Fibroblast of skin of scalp (primary cell): ENCODE measurements at places on chromosomes 5 and 9.

DNA sequence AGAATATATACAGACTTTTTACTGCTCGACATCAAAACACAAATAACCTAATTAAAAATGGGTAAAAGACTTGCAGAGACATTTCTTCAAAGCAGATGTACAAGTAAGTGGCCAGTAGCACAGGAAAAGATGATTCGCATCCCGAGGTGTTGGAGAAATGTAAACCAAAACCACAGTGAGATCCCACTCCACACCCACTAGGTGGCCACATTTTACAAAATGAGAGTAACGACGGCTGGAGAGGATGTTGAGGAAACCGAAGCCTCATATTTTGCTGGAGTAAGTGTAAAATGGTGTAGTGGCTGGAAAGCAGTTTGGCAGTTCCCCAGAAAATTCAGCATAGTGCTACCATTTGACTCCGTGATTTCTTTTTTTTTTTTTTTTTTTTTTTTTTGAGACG, 21.3 kb upstream of the GBGT1 start:
- peak; percentile 79 for DNase-seq

DNA sequence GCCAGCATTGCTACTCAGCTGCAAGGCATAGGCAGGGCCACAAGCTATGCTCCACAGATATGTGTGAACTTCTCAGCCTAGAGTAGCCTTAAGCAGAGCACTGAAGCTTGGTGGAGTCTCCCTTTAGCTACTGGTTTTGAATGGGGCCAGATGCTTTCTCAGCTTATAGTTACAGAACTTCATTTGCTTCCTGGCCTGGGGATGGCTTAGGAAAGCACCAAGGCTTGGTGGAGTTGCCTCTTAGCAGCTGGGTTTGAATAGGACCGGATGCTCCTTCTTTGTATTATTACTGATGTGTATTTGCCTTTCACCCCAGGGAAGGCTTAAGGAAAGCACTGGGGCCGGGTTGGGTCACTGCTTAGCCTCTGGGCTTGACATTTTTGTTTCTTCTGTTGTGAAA, 497.8 kb upstream of the SEMA6A start:
- no peak for DNase-seq

DNA sequence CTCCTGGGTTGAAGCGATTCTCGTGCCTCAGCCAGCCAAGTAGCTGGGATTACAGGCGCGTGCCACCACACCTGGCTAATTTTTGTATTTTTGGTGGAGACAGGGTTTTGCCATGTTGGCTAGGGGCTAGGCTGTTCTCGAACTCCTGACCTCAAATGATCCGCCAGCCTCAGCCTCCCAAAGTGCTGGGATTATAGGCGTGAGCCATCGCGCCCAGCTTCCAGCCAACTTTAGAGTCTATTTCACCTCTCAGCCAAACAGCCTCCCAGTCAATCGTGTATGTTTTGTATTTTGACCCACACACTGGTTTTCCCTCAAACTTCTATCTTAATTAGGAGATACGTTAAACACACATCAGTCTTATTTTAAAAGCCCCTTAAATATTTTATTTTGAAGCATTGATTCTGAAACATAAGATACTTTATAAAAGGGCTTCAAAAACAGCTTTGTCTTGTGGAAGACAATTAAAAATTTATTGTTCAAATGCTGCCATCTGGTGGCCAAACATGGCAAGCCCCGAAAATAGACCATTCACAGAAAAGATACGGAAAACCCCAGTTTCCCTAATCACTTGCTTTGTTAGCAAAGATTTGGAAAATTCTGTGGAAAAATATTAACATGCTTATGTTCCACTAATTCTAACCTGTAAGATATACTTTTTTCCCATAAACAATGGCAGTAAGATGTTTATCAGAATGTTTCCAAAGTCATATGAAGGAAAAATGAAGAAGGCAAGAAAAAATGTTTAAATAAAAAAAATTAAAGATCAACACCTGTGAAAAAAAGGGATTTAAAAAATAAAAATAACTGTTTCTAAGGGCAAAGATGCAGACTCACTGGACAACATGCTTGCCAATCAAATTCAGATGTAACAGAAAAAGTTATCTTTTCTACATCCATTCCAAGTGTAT, 33.1 kb downstream of the APTX start:
- peak; percentile 40 for DNase-seq

GRCh38 chr9:119533504-119533903, 164.3 kb upstream of the BRINP1 start:
- no peak for DNase-seq

DNA sequence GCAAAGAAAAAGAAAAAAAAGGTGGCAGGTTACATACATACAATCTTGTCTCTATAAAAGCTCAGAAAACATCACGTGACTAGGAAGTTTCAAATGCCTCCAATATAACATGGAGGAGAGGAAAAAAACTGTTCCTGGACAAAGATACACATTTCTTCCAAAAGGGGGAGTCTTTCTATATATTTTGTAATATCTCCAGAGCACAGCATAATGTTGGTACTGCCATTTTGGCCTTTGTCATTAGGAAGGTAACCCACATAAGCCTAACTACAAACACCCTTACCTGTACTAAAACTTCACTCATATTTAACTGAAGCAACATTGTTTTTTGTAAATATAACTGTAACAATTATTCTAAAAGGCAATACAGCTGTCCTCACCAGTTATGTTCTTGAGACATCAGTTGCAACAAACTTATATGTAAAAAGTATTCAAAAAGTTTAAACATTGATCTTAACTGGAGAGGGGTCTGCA, 1.2 kb upstream of the BTF3 start:
- DNase-seq, result peak; percentile 79

- no peak for DNase-seq
Observed at GRCh38 chr5:172163346-172163745, 24.7 kb downstream of the STK10 start.

GRCh38 chr5:26003966-26004365, 1034.4 kb downstream of the CDH9 start:
- DNase-seq, result no peak

- no peak for DNase-seq
Observed at GRCh38 chr9:90251316-90251715, 391.3 kb downstream of the DIRAS2 start.

DNA sequence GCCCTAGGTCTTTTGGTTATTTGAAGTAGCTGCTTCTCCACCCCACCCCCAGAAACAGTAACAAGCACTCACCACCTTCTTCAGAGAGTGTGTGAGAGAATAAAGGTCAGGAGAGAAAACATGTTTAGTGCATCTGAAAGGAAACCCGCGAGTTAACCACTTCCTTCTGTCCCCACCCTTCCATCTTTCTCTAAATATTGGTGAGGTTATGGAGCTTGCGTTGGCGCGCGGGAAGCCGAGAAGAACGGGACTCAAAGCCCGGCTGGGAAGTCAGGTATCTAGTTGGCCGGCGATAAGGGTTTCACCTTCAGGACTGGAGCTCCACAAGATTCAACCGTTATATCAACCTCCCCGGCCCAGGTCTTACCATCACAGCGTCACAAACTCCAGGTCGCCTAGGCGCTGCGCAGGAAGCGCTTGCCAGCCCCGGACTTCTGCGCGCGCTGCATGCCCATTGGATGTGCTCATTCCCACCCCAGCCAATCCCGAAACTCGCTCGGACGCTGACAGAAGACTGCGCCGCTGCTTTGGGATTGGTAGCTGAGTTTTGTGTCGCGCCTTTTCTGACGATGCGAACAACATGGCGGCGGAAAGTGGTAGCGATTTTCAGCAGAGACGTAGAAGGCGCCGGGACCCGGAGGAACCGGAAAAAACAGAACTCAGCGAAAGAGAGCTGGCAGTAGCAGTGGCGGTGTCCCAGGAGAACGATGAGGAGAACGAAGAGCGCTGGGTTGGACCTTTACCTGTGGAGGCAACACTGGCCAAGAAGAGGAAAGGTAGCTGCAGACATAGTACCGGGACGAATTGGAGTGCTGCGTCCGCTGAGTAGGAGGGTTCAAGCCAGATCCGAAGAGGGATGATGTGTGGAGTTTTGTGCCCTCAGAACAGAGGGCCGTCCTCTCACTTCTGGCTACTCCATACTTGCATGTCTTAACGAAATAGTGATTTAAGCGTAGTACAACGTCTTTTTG, at the start of the genes CENPK and PPWD1:
TSS of gene CENPK (minus strand) at position 438 of the 971 bp plus-strand sequence. CDS start 8,261 bp downstream, outside the sequence.
TSS of gene PPWD1 (plus strand) at position 566 of the 971 bp plus-strand sequence. CDS start at position 581, 15 bp downstream.
- DNase-seq, result peak; percentile 95

DNA sequence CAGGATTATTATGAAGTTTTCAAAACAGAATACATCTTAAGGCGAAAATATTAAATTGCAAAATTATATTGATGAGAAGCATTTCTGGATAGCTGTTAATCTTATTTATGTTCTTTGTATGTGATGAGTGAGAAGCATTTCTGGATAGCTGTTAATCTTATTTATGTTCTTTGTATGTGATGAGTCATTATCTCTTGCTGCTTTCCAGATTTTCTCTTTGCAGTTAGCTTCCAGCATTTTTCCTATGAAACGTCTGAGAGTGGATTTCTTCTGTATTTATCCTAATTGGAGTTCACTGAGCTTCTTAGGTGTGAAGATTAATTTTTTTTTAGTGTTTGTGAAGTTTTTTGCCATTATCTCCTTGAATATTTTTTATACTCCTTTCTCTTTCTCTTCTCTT, 8.2 kb downstream of the TMEM232 start:
- DNase-seq, result peak; percentile 14

DNA sequence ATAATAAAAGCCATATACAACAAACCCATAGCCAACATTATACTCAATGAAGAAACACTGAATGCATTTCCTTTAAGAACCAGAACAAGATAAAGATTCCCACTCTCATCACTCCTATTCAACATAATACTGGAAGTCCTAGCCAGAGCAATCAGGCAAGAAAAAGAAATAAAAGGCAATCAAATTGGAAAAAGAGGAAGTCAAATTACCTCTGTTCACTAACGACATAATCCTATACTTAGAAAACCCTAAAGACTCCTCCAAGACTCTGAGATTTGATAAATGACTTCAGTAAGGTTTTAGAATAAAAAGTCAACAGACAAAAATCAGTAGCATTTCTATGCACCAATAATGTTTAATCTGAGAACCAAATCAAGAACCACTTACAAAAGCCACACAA, 36.6 kb upstream of the HTR4 start:
- DNase-seq, result no peak

DNA sequence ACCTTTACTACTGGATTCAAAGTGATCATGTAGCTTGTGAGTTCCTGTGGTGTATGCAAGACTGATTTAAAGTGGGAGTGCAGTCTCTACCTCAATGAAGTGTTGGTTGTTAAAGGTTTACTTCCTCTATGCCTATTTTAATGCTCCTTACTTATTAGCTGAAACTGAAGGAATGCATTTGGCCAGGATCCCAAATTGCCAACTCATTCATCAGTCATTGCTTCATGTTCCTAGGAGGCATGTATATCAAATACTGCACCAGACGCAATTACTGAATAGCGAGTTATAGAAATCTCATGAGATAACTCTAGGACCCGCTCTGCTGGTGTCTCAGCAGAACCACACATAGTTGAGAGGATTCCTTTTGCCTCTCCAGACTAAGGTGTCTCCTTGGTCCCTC, 143.0 kb upstream of the RPS23 start:
- DNase-seq, result peak; percentile 94
